Memory B cell (primary cell): ENCODE measurements at places on chromosomes 6 and 20.

DNA sequence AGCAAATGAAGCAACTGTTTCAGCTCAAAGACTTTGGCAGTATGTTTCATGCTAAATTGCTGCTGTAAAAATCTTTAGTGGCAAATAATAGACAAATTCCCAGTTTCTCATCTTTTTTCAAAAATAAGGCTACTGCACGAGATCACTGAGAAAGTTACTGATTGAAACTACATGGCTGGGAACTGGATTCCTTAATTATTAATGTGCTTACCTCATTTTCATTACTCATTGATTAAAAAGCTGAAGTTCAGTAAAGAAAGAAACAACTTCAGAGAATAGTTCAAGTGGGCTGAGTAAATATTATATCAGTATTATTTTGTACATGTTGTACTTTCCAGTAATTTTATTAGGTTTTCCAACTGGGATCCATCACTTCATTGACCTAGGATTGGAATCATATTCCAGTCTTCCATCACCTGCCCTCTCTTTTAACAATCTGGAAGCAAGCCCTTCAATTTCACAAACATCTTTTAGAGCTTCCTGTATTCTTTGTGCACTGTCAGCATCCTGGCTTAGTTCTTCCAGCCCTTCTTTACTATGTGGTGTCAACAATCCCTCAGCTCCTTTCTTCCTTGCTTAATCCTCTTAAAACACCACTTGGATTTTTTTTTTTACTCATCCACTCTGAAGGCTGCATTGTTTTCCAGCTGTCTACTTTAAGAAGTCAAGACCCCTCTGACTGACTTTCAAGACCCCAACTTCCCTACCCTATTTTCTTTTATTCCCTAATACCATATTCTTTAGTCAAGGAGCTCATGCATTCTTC, 4.3 kb downstream of the MEI4 start:
- no peak overlapping the region for H3K27ac ChIP-seq
- H3K27me3 ChIP-seq: no peaks in the 10 kb centered on the region
- H3K4me3 ChIP-seq: no peak overlapping the region
- no peaks in the 10 kb centered on the region for H3K36me3 ChIP-seq

DNA sequence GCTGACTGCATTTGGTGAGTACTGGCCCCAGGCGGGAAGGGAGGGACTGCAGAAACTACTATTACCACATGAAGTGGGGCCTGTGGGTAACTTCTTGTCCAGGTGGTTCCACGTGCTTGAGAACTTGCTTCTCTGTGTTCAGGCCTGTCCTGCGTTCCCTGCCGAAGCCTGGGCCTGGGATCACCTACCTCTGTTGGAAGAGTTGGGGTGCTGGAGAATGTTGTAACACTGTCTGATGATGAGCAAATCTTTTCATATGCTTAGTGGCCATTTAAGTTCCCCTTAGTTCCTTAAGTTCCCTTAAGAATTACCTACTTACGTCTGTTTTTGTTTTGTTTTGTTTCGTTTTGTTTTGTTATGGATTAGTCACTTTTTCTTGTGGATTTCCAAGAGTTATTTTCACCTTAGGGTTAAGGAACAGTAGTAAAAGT, 154.4 kb downstream of the DTNBP1 start:
- H3K4me1 ChIP-seq: peaks cover 5% of the 10 kb centered on the region
- H3K27ac ChIP-seq: peak overlapping the region; percentile 17
- peaks cover 30% of the 10 kb centered on the region for H3K36me3 ChIP-seq
- no peak for DNase-seq
- H3K4me3 ChIP-seq: no peak overlapping the region
- H3K27me3 ChIP-seq: no peaks in the 10 kb centered on the region

DNA sequence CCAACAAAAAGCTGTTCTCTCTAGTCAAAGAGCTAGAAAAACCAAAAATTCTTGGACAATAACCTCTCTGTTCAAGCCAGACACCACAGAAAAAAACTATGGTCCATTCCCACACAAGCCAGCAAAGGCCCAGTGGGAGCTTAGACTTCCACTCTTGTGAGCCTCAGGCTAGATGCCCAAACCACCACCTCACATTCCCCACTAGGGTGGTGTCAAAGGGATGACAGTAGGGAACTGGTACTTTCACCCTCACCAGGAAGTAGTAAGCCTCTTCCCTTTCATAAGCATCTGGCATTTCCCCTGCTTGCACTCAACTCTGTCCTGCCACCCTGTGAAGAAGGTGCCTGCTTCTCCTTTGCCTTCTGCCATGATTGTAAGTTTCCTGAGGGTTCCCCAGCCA, 58.4 kb upstream of the RNF217 start:
- H3K4me1 ChIP-seq: no peaks in the 10 kb centered on the region
- H3K4me3 ChIP-seq: no peak overlapping the region

DNA sequence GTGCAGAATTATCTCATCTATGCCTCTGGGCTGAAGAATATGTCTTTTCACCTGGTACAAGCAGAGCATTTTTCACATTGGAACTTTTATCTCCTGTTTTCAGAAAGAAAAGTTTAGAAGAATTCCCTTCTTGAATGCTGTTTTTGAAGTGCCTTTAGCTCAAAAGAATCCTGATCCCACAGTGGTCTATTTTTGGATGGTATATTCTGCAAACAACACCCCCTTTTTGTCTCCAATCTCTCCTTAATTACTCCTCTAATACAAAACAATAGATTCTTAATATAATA, 57.7 kb upstream of the HFE start:
- no peak overlapping the region for H3K27ac ChIP-seq
- peaks cover 14% of the 10 kb centered on the region for H3K4me1 ChIP-seq
- no peaks in the 10 kb centered on the region for H3K27me3 ChIP-seq
- H3K4me3 ChIP-seq: no peak overlapping the region

DNA sequence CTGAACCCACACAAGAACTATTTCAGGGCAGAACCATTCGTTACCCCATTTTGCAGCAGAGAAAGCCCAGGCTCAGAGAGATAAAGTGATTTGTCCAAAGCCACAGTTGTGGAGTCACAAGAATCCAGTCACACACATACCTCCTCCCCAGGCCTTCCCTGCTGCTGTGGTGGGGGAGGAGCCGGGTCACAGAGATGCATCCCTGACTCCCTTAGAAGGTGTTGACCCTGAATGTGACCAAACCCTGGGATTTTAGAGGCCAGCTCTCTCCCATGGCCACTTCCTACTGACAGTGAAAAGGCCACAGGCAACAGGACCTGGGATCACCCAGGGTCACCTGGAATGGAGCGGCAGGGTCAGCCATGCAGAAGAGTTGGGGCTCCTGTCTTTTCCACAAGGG, 48.6 kb downstream of the CHMP4B start:
- H3K4me1 ChIP-seq: peaks cover 28% of the 10 kb centered on the region
- peaks cover 6% of the 10 kb centered on the region for H3K36me3 ChIP-seq
- H3K4me3 ChIP-seq: peak overlapping the region; percentile 67
- peak overlapping the region; percentile 89 for H3K27ac ChIP-seq
- H3K27me3 ChIP-seq: no peaks in the 10 kb centered on the region

DNA sequence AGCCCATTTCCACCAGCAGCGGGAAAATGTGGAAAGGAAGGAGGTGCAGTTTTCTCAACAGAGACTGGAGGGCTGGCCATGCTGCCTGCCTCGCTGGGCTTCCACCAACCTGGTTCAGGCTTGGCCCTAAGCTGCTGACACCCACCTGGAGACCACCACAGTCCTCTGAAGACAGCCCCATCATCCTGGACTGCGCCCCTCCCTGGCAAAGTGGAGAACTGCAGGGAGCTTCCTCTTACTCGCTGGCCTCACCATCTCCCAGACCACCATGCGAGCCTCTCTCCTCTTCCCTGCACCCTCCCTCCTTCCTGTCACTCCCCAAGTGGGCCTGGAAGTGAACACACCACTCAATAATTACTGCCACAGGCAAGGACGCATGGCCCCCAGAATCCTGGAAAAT, 71.5 kb downstream of the PSMG4 start:
- no peak overlapping the region for H3K4me3 ChIP-seq
- no peak for DNase-seq
- no peaks in the 10 kb centered on the region for H3K36me3 ChIP-seq
- H3K27me3 ChIP-seq: peaks cover 19% of the 10 kb centered on the region
- H3K27ac ChIP-seq: no peak overlapping the region

DNA sequence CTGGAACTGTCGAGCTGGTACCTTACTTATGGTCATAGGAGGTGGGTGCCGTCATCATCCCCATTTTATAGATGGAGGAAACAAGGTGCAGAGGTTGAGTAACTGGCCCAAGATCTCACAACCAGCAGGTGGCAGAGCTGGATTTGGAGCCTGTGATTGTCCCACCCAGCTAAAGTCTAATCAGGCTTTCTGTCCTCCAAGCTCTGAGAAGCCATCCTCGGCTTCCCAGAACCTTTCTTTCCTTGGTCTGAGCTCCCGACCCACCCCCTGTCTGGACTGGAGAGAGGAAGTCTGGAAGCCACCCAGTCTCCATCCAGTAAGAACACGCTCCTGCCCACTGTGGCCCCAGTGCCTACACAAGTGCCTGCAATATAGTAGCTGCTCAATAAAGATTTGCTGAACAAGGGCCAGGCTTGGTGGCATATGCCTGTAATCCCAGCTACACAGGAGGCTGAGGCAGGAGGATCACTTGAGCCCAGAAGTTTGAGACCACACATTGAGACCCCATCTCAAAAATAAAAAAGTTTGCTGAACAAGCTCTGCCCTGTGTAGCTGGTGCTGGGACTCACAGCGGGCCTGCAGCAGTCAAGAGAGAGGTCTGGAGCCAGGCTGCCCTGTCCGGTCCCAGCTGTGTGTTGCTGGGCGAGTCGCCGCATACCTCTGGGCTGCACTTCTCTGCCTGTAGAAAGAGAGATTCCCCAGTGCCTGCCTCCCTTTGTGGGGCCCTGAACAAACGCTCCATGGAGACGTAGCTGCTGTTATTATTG, 32.5 kb upstream of the DLGAP4 start:
- no peak for DNase-seq
- H3K4me1 ChIP-seq: no peaks in the 10 kb centered on the region
- H3K4me3 ChIP-seq: no peak overlapping the region
- H3K27ac ChIP-seq: no peak overlapping the region
- peaks cover 12% of the 10 kb centered on the region for H3K27me3 ChIP-seq
- H3K36me3 ChIP-seq: no peaks in the 10 kb centered on the region

GRCh38 chr6:55528624-55529023, 50.4 kb downstream of the HMGCLL1 start:
- no peaks in the 10 kb centered on the region for H3K4me1 ChIP-seq
- H3K4me3 ChIP-seq: no peak overlapping the region
- H3K27ac ChIP-seq: no peak overlapping the region
- H3K27me3 ChIP-seq: no peaks in the 10 kb centered on the region

DNA sequence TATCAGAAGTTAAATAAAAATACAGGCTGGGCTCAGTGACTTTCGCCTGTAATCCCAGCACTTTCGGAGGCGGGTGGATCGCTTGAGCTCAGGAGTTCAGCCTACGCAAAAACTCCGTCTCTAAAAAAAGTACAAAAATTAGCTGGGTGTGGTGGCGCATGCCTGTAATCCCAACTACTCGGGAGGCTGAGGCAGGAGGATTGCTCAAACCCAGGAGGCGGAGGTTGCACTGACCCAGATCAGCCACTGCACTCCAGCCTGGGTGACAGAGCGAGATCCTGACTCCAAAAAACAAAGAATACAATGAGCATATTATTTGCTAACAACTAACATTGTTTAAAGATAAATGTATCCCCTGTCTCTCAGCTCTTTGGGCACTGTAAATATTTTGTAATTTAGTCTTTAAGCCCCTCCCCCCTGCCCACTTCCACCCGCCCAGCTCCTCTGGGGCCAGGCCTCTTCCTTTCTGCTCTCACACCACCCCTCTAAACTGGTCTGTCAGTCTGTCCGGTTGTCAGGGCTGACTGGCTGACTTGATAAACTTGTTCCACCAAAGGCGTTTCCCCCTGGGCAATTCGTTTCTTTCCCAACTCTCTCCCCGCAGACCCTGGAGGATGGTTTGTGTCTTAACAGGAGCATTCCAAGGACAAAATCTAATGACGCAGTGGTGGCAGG, 62.4 kb upstream of the QKI start:
- peaks cover 8% of the 10 kb centered on the region for H3K4me1 ChIP-seq
- no peaks in the 10 kb centered on the region for H3K36me3 ChIP-seq
- no peak for DNase-seq
- H3K4me3 ChIP-seq: no peak overlapping the region

DNA sequence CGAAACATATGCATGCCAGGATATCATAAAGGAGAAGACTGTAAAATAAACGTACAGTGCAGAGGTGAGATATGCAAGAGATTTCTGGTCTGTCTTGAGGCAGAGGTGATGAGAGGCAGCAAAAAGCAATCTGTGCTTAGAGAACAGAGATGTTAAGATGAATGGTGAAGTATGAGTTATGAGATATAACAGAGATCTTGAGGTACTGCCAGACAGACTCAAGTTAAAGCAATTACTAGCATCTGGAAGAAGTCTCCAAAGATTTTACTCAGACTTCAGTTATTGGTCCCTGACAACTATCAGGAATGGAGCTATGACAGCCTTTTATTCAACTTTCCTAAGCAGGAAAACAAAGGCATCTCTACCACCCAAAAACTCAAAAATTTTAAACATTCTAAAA, 122.8 kb upstream of the DST start:
- H3K36me3 ChIP-seq: no peaks in the 10 kb centered on the region
- H3K4me3 ChIP-seq: no peak overlapping the region
- peaks cover 3% of the 10 kb centered on the region for H3K27me3 ChIP-seq

DNA sequence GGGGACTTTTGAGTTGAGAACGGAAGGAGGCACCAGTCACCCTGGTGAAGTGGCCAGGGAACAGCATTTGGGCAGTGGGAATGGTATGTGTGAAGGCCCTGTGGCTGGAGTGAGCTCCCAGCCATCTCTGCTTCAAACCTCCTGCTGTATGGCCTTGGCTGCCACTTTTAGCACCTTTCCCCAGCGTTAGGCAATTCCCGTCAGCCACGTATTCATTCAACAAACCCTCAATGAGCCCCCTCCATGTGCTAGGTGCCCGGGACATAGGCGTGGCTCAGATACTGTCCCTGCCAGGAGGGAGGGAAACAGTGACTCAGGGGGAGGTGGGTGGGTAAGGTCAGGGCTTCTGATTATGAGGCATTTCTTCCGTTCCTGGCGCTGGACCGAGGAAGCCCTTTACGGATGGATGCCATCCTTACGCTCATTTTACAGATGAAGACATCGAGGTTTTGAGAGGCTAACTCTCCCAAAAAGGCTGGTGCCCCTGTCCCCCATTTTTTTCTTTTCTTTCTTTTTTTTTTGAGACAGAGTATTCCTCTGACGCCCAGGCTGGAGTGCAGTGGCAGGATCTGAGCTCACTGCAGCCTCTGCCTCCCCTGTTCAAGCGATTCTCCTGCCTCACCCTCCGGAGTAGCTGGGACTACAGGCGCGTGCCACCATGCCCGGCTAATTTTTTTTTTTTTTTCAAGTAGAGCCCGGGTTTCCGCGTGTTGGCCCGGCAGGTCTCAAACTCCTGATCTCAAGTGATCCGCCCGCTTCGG, 37.5 kb downstream of the SRC start:
- H3K36me3 ChIP-seq: peaks cover 2% of the 10 kb centered on the region
- H3K27me3 ChIP-seq: no peaks in the 10 kb centered on the region
- H3K4me3 ChIP-seq: peak overlapping the region; percentile 49
- no peak for DNase-seq
- peak overlapping the region; percentile 78 for H3K27ac ChIP-seq

- no peak for DNase-seq
- H3K4me1 ChIP-seq: no peaks in the 10 kb centered on the region
- no peak overlapping the region for H3K27ac ChIP-seq
- H3K36me3 ChIP-seq: no peaks in the 10 kb centered on the region
These were observed 99.9 kb downstream of the BANF2 start for GRCh38 chr20:17799575-17800227.
